ENCODE measurements at places on chromosomes 5 and 9.

DNA sequence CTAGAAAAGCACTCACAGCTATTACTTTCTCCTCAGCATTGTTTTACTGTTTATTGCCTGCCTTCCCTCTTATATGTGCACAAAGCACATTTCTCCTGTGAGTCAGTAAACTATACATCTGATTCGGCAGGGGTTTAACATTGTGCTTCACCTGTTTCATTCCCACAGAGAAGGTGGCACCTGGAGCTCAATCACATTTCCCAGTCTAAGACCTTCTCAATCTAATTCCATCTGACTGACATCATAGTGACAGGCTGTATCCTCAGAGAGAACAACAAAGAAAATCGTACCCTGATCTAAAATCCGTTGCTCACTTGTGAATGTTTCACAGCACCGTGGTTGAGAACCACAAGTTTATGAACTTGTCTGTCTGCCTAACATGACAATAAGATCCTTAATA lies 92.4 kb upstream of the CAST start:
- DNase-seq: no peak

DNA sequence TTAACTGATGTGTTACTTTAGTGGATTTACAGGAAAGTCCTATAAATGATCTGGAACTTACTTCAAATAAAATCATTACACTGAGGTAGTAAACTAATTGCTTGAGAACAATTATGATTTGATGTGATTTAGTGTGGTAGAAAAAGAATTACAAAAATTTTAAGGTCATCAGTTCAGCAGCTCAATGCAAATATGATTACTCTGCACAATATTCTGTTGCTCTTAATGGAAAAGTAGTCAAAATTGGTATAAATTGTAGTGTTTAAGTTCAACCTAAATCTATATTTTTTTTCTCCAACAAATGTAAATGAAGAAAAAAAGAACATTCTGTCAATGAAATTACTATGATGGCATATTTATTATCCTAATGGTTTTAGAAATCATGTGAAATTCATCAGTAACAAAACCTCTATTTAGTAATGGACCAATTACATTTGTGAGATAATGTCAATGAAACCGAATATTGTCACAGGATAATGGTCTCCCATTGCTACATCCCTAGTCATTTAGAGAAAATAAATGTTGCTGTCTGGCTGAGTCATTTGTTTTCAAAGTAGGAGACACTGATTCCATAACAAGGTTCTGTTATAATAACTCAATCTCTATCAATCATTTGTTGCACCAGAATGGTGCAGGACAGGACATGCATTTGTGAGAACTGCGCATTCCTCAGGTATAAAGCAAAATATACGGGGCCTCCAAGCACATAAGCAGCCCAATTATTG lies 177.1 kb downstream of the NFIB start:
- DNase-seq: no peak

DNA sequence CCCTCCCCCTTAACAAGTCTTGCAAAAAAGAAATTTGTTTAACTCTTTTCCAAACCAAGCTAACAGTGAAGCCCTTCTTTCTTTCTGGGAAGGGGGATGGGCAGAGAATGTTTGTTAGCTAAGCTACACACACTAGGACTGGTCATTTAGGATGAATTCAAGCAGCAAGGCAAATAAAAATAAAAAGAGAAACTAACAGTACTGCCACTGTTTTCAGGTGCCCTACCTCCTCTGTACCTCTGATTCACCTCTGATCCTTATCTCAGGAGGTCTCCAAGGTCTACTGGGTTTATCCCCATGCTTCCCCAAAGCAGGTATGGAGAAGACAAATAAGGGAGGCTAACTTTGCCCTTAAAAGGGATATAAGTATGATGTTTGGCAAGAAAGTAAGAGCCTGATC lies 52.9 kb downstream of the ELL2 start:
- DNase-seq: no peak

- DNase-seq: no peak
Observed at GRCh38 chr5:72938206-72938605, 17.6 kb upstream of the FCHO2 start.

- DNase-seq: no peak
Observed at GRCh38 chr9:72165821-72166547, 16.7 kb downstream of the GDA start.

DNA sequence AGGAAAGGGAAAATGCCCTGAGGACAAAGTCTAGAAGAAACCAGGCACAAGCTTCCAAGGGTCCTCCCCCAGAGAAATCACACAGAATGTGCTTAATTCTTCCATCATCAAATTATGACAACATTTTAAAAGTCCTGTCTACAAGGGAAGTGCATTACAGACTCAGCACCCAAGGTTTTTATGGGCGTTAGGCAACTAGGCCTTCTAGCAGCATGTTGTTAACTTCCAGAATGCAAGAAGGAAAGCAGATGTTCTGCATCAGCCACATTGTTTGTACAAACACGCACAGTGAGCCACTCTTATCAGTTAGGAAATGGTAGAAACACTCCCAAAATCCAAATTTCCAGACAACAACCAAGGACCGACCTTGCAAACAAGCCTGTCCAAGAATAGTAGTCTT lies 26.5 kb downstream of the SMC5 start:
- DNase-seq: no peak

- no peak for DNase-seq
Observed at GRCh38 chr5:62017092-62017491, 288.9 kb upstream of the KIF2A start.

- no peak for DNase-seq
Observed at GRCh38 chr5:10639846-10640368, 76.0 kb downstream of the ANKRD33B start.

GRCh38 chr9:107137495-107138202 lies 145.4 kb upstream of the RAD23B start:
- DNase-seq: no peak

DNA sequence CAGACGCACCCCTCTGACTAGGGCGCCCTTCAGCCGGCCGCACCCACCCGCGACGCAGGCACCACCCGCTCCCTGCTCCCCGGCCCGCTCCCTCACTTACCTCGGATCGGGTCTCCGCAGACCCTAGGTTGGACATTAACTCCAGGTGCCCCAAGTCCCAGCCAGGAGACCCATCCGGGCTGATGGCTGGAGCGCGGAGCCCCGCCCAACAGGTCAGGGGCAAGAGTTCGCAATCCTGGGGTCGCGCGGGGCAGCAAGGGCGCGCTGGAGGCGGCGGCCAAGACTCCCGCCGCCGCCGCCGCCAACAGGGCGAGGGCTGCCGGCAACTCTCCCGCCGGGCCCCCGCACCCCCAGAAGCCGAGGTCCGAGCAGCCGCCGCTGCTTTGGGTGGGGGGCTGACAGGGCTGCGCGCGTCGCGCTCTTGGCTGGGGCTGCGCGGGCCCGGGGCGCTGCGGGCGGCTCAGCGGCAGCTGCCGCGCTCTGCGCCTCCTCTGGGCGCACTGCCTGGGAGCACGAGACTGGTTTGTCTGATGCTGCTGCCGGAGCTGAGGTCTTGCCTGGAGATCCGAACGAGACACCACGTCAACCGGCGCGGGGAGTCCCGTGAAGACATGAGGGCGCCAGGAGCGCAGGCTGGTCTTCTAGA lies at the start of gene GDNF:
Gene GDNF, minus strand, starts transcription at position 635 of the 646 bp plus-strand sequence. CDS start 5,245 bp downstream, outside the sequence.
- DNase-seq: peak; percentile 30

DNA sequence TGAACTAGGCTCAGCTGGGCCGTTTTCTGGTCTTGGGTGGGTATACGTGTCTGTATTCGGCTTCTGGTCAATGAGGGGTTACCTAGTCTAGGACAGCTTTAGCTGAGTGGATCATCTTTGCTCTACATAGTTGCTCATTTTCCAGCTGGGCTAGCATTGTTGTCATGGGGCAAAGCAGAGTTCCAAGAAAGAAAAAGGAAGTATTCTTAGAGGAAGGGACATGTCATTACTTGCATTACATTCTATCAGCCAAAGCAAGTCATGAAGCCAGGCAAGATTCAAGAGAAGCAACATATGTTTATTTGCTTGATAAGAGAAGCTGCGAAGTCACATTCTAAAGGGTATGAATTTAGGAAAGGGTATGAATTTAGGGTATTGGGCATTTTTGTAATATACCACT lies 396.5 kb downstream of the ZNF608 start:
- no peak for DNase-seq

GRCh38 chr5:40605295-40605958 lies 74.3 kb upstream of the PTGER4 start:
- no peak for DNase-seq

DNA sequence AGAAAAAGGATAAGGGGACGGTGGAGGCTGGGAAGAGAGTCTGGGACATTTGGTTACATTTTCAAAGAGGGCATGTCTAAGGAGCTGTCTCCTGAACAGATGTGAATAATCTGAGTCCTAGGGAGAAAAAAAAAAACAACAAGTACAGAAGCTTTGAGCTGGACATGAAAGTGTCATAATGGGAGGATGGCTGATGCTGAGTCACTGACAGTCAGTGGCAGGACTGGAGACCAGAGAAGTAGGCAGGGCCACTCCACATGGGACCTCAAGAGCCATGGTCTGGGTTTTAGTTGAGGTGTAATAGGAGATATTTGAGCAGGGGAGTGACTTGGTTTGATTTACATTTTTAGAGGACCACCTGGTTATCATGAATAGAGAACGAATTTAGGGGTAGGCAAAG lies 70.6 kb downstream of the DPYSL3 start:
- no peak for DNase-seq

DNA sequence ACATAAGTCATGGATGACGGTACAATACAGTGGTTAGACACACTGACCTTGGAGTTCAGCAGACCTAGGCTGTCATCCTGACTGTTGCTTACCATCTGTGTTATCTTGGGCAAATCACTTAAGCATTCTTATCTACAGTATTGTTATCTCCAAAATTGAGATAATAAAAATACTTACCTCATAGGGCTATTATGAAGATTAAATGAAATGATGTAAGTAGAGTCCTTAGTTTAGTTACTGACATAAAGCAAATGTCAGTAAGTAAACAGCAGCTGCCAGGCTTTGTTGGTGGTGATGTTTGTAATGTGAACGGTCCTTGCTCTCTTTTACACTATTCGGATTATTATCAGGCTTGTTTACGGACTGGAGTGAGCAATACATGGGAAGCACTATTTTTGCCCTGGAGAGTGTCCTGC lies 107.3 kb upstream of the DPYSL3 start:
- no peak for DNase-seq

DNA sequence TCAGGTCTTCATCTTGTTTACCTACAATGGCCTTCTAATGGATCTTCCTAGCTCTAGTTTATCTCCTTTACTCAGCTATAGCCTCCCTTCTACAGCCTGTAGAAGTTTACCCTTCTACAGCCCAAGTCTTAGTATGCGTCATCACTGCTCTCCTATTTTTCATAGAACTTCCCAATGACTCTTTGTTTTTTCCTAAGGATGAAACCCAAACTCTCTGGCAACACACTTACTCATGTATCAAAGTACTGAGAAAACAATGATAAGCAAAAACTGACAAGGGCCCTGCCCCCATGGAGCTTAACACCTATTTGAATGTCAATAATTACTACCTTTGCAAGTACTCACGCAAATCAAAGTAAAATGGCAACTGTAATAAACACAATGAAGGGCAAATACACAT lies 33.7 kb downstream of the LEAP2 start:
- no peak for DNase-seq

DNA sequence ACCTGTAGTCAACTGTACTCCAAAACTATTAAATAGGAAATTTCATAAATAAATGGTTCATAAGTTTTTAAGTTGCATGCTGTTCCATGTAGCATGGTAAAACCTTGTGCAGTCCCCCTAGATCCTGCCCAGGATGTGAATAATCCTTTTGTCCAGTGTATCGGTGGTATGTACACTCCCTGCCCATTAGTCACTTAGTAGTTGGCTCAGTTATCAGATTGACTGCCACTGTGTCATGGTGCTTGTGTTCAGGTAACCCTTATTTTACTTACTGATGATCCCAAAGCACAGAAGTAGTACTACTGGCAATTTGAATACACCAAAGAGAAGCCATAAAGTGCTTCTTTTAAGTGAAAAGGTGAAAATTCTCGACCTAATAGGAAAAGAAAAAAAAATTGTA lies 134.2 kb downstream of the RNF180 start:
- no peak for DNase-seq

GRCh38 chr5:156128026-156128425 lies 198.9 kb upstream of the SGCD start:
- no peak for DNase-seq

- DNase-seq: no peak
Observed at GRCh38 chr9:133210202-133210532, 1.1 kb upstream of the OBP2B start.

- no peak for DNase-seq
Observed at GRCh38 chr5:78644741-78645300, 3.8 kb downstream of the LHFPL2 start.

- DNase-seq: no peak
Observed at GRCh38 chr5:79285833-79286232, 49.9 kb downstream of the JMY start.

- no peak for DNase-seq
Observed at GRCh38 chr5:149379818-149380374, 804 bp upstream of the IL17B start.

GRCh38 chr5:170629566-170630175 lies 125.9 kb downstream of the KCNIP1 start:
- no peak for DNase-seq

DNA sequence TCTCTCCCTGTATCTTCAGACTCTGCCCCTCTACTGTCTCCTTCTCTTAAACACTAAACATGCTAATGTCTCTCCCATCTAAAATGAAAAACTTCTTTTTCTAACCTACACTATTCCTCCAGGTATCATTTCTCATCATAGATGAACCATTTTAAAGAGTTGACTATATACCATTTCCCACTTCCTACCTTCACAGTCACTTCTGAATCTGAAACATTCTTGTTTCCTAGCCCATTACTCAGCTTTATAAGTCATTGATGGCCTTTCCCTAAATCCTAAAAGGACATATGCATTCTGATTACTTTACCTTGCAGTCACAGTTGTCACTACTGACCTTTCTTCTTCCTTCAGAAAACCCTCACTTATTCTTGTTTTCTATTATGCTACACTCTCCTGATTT lies 118.2 kb downstream of the SSBP2 start:
- no peak for DNase-seq

DNA sequence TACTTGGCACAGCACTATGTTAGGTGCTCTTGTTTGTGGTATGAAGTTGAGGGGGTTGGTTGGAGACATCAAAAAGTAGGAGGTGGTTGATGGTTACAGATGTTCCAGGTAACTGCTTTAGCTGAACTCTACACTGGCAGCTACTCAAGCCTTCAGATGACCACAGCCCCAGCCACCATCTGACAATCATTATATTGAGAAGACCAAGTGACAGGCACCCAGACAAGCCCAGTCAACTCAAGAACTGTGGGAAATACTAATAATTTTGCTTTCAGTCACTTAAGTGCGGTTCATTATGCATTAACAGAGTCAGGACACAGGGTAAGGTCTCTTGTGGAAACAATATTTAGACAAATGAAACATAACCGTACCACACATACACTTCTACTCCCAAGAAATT lies 38.9 kb upstream of the SLIT3 start:
- no peak for DNase-seq

DNA sequence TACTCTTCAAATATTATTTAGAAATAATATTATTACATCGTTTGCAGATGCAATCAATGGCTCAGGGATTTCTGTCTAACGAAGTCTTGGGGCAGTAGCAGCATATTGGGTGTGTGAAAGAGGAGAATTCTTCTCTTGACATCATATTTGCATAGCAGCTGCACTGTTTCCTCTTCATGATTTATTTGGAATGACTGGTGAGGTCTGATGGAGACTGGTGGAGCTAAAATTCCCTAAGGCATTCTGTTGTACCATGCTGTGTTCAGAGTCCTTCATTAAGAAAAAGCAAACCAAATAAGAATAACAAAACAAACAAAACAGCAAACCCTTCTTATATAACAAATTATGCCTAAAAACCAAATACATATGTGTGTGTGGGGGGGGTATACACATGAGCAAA lies 177.6 kb downstream of the DIRAS2 start:
- no peak for DNase-seq

- DNase-seq: no peak
Observed at GRCh38 chr9:93379051-93379450, 72.4 kb upstream of the FAM120A start.
